ENCODE measurements at places on chromosomes 7 and 10.

- DNase-seq = no peak
Measured at GRCh38 chr7:33965183-33965744, 59.9 kb downstream of the BMPER start.

DNA sequence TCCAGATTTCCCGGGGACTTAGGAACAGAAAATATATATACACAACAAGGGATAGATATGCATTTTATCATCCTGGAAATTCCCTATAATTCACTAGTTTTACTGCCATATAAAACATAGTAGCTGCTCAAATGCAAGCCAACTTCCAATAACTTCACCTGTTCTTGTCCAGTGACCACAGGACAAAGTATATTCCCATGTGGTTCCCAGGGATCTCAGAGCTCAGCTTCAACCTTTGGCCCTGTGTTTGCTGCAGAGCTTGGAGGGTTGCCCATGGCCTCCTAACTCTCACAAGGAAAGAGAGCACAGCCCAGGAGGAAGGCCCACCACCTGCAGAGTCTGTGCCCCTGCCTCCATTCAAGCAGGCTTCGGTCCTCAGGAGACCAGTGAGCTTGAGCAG lies 4.5 kb upstream of the DRGX start:
- DNase-seq = no peak

GRCh38 chr7:103011650-103012049 lies 62.9 kb downstream of the FBXL13 start:
- no peak for DNase-seq

DNA sequence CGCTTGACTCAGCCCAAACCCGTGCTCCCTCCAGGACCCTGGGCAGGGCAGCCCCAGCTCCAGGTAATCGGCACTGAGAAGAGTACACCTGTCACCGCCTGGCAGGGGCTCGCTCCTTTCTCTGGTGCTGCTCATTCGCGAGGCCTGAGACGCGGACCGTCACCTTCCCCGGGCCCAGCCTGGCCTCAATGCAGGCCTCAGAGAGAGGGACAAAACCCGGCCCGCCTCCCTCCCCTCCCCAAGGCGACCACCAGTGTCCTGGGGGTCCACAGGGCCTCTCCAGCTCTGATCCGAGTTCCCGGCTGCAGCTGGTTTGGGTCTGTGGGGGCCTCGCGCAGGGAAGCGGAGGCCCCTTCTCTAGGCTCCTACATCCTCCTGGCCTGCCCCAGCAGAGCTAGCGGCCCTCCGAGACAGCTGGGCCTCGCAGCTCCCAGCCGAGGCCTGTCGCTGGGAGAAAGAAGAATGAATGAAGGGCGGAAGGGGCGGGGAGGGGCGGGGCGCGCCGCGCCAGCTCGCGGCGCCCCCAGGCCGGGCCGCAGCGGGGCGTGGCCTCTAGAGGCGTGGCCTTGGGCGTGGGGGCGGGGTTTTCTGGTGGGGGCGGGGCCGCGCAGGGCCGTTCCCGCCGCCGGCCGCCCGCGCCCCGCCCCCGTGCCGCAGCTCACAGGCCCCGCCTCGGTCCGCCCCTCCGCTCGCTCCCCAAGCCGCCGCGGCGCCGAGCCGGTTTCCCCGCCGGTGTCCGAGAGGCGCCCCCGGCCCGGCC lies at the start of gene LIMK1:
LIMK1 (plus strand) TSS at position 688 of the 760 bp plus-strand sequence. CDS start 187 bp downstream, outside the sequence.
- no peak for DNase-seq

DNA sequence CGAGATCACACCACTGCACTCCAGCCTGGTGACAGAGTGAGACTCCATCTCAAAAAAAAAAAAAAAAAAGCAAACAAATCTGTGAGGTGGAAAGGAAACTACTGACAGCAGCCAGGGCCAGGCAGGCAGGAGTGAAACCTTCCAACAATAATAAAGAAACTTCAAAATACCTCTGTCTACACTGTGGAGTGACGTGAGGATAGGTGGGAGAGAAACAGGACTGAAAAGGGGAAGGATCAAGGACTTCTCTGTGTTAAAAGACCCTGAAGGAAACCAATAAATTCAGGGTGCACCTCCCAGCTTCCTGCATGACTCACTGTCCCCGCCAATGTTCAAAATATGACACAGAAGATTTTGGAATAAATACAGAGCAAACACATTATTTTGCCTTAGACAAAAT lies 82.9 kb downstream of the KIAA1549 start:
- DNase-seq = no peak

DNA sequence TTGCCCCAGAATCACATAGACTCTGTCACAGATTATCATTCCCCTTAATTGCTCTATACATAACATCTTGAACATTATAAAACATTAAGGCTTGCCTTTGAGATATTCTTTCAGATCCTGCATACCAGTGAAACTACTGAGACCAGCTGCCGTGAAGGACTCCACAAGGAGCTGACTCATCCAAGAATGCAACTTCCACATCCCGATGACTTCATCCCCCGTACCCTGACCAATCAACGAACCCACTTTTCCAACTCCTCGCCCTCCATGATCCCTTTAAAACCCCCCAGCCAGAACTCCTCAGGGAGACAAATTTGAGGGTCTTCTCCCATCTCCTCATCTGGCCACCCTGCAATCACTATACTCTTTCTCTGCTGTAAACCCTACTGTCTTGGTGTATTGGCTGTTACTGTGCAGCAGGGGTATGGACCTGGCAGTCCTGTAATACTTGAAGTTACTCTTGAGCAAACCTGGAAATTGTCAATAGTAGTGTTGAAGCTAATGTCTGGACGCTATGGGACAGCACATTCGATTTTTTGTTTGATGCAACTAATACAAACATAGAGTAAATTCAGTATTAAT lies 49.8 kb downstream of the HTR5A start:
- DNase-seq = no peak

DNA sequence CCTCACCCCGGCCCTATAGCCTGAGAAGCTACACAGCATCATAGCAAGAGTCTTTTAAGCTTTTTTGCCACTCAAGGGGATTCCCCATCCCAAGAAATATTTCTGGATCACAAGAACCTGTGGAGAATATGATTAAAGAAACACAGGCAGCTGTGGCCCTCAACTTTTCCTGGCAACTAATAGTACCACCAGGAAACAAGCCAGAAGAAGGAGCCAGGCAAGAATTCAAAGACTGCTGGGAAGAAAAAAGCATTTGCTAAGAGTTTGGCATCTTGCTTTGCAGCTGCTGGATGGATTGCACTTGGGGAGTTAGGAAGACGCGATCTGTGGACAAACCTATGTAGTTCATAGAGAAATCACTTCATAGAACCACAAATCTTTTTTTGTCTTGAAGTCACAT lies 437.8 kb downstream of the PLXDC2 start:
- no peak for DNase-seq

DNA sequence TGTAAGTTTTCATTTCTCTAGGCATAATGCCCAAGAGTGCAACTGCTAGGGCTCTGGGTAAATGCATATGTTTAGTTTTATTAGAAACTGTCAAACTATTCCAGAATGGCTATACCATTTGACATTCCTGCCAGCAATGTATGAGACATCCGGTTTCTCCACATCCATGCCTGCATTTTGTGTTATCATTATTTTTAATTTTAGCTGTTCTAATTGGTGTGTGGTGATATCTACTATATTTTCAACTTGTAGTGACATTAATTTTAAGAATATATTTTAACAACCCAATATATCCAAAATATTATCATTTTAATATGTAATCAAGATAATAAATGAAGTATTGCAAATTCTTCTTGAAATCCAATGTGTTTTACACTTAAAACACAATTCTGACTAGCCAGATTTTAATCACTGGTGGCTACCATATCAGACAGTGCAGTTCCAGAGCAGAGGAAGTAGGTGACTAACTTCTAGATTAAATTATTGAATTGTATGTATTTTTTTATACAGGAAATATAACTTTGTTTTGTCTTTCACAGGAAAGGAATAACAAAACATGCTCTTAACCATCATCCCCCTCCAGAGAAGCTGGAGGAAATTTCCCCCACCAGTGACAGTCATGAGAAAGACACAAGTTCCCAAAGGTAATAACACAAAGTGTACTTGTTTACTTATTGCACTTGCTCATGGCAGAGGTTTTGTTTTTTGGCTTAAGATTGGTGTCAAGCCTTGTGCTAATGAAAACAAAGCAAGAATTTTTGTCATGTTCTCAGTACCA lies 6.4 kb downstream of the FAM149B1 start:
- DNase-seq = no peak

GRCh38 chr7:24702755-24703154 lies 54.5 kb downstream of the GSDME start:
- no peak for DNase-seq

DNA sequence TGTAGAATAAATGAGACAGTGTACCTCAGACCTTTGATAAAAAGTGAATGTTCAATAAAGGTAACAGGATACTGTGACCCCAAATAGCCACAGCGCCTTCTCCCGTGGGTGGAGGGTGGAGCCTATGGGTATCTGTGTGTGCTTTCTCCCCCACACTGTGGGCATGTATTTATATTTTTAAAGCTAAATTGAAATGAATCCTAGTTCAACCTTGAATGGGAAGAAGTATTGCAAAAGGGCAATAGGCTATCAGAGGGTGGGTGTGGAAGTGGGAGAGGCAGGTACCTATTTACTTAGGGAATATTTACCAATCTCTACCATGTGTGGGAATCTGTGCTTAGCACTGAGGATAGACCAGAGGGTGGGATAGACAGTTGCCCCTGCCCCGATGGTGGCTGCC lies 68.9 kb downstream of the PFKFB3 start:
- no peak for DNase-seq

GRCh38 chr7:71668572-71668971 lies 536.6 kb downstream of the GALNT17 start:
- DNase-seq = no peak

Measured in thoracic aorta (tissue), 2 donors.